Activated T-helper 1 cell treated with Interleukin-2 at 50 U/mL for 16 hours (primary cell): ENCODE measurements at places on chromosomes 1 and 21.

DNA sequence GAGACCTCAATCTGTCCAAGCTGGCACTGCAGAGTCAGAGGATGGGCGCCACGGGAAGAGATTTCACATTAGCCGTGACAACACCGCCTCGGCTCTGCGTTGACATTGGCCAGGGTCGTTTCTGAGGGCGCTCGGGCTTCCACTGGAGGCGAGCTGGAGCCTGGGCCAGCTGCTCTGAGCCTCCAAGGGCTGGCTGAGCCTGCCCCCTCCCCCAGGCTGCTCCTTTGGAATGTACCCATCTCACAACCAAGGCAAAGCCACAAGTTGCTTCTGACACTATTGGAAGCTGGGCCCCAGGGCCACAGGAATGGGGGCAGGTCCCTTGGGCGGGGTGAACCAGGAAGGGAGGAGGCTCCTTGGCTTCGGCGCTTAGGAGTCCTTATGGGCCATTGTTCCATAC is 12.7 kb downstream of the GPR3 start:
- DNase-seq: no peak

GRCh38 chr1:186487163-186487562 is 26.2 kb upstream of the PDC start:
- DNase-seq: no peak

DNA sequence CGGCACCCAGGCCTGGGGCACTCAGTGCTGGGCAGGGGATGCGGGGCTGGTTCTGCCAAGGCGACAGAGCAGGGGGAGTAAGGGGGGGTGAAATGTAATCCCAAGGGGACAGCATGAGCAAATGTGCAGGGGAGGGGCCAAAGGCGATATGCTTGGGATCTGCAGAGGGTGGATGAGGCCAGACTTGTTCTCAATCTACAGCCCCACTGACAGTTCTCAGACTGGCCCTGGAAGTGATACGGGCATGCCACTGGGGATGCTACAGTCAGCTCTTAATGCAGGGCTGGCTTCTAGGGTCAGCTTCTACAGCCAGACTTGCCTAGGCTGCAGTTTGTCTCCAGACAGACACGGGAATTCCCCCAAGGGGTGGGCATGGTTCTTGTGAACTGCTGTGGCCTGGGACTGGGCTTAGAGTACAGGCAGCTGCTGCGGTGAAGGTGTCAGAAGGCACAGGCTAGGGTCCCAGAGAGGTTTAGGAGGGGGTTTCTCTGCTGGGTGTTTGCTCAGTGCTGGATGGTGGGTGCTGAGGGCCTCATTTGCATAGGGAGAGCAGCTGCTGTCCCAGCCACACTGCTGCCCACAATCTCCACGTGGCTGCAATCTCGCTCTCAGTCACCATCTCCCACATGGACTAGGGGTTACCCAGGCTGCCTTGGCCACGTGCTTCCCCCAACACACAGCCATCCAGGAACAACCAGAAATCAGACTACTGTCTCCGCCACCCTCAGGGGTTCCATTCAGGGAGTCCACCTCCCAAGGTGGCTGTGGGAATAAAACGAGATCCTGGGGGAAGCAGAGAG is 190.1 kb downstream of the HIVEP3 start:
- no peak for DNase-seq

GRCh38 chr1:39622427-39622826 is 17.0 kb downstream of the HEYL start:
- DNase-seq: no peak

GRCh38 chr1:153617663-153618062 is 1.5 kb upstream of the S100A14 start:
- DNase-seq: peak; percentile 56

GRCh38 chr1:25033828-25034705 is 104.0 kb upstream of the RUNX3 start:
- DNase-seq: no peak

DNA sequence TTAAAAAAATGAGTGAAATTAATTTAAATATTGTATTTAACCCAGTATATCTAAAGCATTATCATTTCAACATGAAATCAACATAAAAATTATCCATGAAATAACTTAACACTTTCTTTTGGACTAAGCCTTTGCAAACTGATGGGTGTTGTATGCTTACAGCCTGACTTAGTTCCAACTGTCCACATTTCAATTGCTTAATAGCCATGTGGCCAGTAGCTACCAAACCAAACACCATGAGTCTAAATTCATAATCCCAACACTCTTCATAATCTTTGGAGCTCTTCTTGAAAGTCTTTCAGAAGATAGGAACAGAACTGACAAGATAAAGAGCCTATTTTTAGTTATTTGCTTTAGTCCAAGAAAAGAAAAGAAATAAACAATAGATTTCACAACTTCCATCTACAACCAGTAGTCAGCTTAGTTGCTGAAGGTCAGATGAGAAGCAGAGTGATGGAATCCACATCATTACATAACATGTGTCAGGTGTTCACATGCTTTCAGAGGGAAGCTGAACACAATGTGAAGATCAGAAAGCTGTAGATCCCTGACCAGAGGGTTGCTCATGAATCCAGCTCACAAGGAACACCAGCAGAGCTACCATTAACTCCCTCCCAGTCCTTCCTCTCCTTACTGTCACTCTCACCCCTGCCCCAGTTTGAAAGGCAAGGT is 144.0 kb upstream of the ZNF648 start:
- no peak for DNase-seq

- no peak for DNase-seq
Measured at GRCh38 chr1:62090016-62090415, 104.6 kb upstream of the L1TD1 start.

DNA sequence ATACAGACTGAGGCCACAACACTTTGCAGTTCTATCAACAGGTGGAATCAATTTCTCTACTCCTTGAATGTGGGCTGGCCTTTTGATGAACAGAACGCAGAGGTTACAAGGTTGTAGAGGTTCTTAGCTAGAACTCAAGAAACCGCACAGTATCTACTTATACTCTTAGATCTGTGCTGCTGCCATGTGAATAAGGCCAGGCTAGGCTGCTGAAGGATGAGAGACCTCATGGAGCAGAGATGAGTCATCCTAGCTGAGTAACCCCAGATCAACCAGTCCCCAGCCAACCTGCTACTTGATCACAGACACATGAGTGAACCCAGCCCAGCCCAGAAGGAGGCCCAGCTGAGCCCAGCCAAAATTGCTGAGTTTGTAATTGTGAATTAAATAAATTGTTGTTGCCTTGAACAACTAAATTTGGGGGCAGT is 35.3 kb upstream of the BCAR3 start:
- no peak for DNase-seq

DNA sequence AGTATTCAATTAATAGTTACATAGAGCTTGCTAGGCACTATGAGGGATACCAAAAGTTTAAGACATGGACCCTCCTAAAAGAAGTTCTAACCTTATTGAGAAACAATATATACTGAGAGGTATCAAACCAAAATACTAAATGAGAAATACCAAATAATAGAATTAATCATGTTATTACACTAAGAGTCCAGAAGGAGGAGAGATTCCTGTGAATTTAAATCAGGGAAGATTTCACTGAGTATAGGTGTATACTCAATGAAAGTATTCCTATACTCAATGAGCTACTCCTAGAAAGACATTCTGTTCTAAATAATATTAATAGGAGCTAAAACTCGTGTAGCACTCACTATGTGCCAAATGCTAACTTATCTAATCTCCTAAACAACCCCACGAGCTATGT is 9.4 kb downstream of the CR1L start:
- DNase-seq: no peak

GRCh38 chr1:6545276-6546112 is 8.8 kb downstream of the NOL9 start:
- DNase-seq: no peak

- DNase-seq: peak; percentile 61
Measured at GRCh38 chr1:30756545-30757351, 826 bp downstream of the LAPTM5 start.
